Activated T-helper 1 cell treated with anti-CD3 and anti-CD28 coated beads, Interleukin-2, amount 50 U/mL, for 16 hours (primary cell): ENCODE measurements at places on chromosomes 12 and 14.

DNA sequence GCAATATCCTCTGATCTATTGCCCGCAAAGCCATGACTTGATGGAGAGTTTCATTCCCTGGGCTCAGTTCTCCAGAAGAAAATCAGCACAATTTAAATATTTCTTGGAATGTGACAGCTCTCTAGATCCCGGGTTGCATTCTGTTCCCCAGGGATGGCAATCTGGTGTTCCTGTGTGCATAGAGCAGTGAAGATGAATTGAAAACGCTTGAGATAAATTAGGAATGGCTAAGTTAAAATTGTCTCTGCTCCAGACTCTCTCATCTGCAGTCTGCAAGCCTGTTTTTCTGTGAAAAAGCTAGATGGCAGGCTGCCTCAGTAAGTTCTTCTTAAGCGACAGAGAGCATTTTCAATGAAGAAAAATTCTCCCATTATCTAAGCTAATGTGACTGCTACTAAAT lies 582.5 kb upstream of the MGAT4C start:
- no peak for DNase-seq

DNA sequence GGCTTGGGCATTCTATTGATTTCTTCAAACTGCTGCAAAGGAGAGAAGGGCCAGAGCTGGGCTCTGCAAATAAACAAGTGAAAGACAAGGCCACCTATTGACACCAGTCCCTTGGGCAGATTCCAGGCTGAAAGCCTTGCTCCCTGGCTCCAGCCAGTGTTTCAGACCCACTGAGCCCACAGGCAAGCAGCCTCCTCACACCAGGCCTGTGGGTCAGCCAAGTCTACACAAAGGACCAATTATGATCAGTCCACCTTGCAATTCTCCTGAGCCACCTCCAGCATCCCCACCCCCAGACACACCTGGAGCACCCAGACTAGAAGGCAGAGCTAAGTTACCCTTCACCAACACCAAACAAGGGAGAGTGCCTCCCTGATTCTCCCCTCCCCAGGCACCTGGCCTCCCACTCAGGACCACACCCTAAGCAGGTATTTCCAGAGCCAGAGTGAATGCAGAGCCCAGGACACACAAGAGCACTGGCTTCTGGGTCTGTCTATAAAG lies 13.8 kb downstream of the ACTN1 start:
- no peak for DNase-seq

DNA sequence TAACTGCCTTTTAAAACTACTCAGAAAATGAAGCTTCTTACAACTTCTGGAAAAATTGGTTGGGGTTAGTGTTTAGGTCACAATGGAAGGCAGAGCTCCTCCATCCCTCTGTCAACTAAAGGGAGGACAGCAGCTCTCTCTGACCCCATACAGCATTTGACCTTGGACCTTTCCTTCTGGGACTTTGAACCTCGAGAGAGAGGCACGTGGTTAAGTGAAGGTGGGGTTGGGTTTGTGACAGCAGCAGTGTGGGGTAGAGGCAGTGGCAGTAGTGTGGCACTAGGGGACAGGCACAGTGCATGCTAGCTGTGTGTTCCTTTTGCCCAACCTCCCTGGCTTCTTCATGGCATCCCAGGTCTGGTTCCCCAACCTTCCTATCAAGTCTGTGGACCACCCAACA lies 9.4 kb upstream of the C12orf75 start:
- DNase-seq: no peak

DNA sequence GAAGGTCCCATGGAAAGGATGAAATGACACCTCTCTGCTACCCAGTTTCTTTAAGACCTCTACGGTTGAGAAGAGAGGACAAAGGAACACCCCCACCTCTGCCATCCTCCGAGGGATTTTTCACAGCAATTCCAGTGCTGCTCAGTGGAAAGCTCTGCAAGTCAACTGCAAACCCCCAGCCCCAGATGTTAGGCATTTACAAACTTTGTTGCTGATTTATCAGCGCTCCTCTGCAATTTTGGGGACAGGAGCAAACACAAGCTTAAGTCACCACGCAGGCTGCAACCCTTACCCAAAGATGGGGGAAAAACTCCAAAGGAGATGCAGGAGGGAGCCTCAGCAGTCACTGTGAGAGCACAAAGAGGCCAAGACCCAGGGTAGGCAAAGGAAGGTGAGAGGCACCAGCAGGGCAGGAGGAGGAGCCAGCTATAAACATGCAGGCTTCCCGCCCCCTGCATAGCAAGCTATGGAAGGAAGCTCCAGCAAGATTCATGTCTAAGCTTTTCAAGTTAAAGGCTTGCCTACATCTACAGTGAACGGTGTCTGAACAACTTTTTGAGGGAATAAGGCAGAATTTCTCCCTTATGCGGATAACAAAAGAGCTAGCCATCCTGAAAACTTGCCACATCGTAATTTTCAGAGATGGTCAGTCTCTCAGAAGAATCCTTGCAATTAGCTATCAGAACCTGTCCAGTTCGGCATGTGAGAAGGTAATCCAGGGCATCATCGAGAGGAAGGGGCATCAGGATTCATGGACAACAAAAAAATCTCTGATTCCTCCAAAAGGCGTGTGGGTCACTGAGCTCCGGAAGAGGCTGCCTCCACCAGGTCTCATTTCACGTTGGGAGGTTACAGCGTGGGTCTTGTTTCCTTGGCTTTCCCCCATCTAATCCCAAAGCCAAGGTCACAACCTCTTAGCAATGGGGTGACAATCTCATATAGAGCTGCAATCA lies 3.9 kb downstream of the CTDSP2 start:
- no peak for DNase-seq

GRCh38 chr14:20469890-20470602 lies 840 bp downstream of the PNP start:
- no peak for DNase-seq

GRCh38 chr12:19186722-19187661 lies 57.5 kb downstream of the PLEKHA5 start:
- DNase-seq: no peak

DNA sequence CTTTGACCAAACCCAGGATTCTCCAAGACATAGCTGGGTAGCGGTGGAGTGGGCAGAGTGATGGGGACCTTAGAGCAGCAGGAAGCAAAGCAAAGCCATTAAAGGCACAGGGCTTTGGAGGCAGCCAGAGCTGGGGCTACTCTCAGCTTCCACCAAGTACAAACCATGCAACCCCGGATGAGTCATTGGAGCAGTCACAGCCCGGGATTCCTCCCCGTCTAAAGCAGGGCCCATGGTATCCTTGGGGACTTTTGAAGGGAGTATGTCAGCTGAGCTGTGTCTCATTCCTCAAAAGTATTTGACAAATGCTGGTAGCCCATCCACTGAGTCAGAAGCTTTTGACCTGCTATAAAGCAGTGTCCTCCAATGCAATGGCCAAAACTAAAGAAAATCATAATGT lies 9.7 kb upstream of the IFI27 start:
- DNase-seq: no peak

DNA sequence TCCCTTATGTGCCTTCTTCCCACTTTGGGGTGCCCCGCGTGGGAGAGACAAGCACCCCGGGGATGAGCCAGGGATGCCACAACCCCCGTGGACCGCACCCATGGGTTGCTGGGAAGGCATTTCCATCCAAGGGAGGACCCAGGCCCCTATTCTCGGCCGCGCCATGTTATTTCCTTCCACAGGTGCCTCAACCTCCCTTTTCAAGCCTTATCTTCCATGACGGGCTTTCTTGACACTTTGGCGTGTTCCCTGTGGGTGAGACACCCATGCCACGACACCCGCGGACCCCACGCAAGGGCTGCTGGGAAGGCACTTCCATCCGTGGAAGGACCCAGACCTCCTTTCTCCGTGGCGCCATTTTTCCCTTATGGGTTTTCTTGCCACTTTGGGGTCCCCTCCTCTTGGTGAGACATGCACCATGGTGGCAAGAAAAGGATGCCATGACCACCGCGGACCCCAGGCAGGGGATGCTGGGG lies 269.2 kb downstream of the ALG10 start:
- DNase-seq: no peak

DNA sequence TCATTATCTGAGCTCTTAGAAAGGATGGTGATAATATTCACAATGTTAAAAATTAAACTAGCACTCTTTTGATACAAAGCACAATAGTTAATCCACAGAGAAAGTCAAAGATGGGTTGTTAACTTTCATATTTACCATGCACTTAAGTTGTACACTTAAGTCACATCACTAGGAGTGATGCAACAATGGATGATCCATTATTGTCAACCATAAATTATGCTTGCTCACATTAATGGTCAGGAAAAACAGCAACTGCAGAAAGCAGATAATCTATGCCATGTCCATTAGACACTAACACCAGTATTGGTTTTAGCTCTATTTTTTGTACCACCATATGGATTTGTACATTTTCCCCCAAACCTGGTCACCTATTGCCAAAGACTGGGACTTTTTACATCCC lies 195.5 kb downstream of the FOXA1 start:
- DNase-seq: no peak

- no peak for DNase-seq
Observed at GRCh38 chr12:109988903-109989302, 7.3 kb downstream of the GIT2 start.

- no peak for DNase-seq
Observed at GRCh38 chr12:127108360-127109215, 1158.4 kb upstream of the TMEM132C start.

- no peak for DNase-seq
Observed at GRCh38 chr14:68216079-68216478, 396.5 kb downstream of the RAD51B start.

DNA sequence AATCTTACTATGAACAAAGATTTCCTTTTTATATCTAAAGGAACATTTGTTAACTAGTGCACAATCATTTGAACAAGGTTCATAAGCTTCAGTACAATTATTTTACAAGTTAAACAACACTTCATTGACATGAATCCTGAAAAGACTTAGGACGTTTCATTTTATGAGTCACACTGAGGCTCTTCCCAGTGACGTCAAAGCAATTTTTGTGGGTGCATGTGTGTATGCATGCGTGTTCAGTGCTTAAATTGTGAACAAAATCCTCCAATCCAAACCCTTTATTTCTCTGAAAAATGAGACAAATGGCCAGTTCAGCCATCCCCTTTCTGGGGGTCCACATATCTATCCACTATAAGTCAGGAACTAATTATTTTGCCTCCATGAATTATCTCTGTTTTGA lies 2.9 kb downstream of the LMNTD1 start:
- DNase-seq: no peak
